NCI-H187 treated with DMSO at 0.1 percent for 48 hours (cell line): ENCODE measurements at places on chromosomes 12 and 14.

DNA sequence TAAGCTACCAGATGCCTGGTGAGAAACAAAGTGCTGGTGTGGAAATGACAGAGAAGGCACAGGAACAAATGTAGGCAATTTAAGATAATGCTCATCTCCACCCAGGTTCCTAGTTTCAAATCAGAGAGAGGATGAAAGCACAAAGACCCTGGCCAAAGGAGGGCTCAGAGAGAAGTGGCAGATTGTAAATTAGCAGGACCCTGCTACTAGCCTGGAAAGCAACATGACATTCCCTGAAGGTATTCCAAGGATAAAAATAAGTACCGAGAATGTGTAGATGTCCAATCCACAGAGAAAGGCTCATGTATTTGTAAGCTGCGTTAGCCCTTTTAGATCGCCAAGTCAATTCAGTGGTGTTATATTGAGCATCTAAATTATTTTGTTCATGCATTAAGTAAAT, 324.0 kb downstream of the TMEM117 start:
- no peak for DNase-seq

DNA sequence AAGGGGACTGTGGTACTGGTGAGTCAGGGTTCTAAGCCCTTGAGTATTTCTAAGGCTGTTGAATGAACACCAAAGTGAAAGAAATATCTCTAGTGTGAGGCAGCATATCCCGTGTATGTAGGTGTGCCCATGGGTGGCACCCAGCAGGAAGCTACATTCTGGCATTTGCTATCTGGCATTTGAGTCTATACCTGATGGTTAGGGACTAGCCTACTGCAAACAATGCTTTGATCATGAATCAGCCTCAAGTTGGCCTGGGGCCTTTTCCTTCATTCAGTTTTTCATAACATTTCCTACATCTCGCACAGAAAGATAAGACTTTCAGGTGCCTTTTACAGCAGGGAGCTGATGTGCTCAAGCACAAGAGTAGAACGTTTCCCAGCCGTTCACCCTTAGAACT, 85.7 kb upstream of the E2F7 start:
- DNase-seq = no peak

DNA sequence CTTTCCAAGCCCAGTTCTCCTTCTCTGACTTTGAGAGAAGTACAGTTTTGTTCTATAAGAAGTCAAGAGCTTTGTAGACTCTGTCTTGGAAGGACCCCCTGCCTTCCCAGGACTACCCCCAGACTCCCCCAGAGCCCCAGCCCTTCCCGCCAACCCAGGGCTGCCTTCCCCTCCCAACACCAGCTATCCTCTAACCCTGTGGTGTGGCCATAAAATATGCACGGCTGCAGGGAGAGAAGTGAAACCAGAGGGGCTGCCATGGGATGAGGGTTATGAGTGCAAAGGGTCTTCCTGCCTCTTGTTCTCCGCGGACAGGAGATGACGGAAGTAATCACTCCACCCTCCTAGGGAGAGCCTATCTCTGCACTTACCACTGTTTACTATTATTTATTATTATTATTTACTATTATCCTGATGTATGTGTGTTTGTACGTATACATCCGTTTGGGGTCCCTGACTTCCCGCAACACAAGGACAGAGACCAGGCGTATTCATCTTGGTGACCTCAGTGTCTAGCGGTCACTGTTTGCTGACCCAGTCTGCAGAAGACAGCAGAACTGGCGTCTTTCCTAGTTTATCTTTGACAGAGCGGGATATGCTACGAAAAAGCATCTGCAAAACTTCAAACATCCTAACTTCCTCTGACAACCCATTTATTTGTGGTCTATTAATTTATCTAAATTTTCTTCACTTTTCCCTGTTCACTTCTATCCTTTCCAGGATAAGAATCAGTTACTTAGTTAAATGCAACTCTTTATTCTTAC, 3.5 kb upstream of the SCNN1A start:
- DNase-seq = no peak

- no peak for DNase-seq
Measured at GRCh38 chr14:67232621-67233020, 8.6 kb upstream of the PALS1 start.

GRCh38 chr14:36505892-36506731, 13.9 kb downstream of the NKX2-1 start:
- DNase-seq = no peak

DNA sequence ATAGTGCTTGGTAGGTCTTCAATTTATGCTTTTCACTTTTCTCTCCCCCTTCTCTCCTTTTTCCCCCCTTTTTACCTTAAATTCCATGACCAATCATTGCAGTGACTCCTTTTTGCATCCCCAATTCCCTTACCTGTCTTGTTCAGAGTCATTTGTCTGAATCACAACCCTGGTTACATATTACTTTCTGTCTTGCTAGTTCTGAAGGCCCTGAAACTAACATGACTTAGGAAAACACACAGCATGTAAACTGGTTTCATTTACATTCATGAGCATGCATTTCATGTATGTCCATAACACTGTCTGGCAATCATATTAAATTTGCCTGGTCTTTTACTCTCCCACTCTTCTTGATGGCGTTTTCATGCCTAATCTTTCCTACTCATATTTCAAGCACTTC, 20.3 kb upstream of the FOXG1 start:
- no peak for DNase-seq

GRCh38 chr14:93510056-93510455, 79.3 kb downstream of the UNC79 start:
- no peak for DNase-seq

DNA sequence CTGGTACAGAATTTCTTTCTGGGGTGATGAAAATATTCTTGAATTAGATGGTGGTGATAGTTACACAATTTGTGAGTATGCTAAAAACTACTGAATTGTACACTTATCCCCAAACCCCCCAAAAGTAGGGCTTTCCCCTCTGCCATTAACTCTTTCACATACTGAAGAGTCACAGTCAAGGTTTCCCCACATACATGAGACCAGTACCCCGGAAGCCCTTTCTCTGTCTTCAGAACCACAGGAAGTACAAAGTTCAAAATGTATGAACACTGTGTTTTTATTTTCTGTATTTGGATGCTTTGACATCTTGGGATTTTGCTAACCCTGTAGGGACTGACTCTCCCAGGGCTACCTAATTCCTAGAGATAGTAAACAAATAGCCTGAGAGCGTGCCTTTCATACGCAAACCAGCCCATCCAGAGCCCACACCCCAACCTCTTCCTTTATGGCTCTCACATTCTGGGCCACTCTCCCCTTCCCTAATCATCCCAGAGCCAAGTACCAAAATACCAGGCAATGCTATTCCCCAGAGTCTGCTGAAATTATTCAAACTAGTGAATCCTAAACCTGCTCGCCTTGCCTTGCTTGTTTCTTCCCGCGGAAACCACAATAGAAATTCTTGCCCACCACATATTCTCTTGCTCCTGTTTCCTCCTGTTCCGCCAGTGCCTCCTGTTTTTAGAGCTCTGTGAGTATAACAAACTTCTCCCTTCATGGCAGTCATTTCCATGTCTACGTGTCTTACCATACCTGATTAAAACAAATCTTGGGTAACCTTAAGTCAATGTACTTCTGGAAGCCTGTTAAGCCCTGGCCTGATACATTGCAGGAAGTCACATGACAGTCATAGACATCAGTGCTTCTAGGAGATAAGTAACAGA, 524.8 kb downstream of the FUT8 start:
- DNase-seq = no peak

- DNase-seq = no peak
Measured at GRCh38 chr12:115932066-115932465, 345.4 kb downstream of the MED13L start.

- no peak for DNase-seq
Measured at GRCh38 chr14:64646103-64646502, 58.1 kb upstream of the PLEKHG3 start.

DNA sequence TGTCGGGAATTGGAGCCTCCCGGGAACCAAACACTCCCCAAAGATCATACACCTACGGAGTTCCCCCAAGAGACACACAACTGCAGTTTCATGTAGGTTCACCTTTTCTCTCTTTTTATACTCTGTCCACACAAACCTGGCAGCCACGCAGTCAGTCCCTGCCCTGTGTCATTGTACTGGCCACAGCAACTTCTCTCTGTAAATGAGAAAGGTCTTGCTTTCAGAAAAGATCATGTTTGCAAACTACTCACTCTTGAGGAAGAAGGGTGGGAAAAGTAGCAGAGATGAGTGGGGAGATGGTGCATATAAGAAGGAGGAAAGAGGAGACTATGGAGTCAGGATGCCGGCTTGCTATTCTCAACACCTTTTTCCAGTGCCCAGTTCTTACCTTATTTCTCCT, 10.4 kb downstream of the ANG start:
- no peak for DNase-seq

DNA sequence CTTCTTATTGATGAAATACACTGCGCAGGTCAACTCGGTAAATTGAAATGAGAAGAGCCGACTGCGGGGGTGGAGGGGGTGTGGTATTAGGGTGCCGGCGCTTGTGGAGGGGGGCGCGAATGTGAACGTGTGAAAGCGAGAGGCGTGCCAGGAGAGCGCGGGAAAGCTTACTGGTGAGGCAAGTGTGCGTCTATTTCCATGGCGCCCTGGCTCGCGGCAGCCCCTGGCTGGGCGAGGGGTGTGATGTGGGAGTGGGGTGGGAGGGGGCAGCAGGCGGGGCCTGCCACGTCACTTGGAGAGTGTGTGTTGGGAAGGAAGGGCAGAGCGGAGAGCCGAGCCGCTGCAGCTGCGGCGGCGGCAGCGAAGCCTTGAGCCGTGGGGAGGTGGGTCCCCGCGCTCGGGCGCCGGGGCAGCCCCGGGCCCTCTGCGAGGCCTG, 88.8 kb downstream of the GALNT8 start:
- no peak for DNase-seq
